ENCODE measurements at places on chromosomes 4 and X.
A peak's percentile ranks its signal among the peaks of the same experiment; 100 is the strongest.

DNA sequence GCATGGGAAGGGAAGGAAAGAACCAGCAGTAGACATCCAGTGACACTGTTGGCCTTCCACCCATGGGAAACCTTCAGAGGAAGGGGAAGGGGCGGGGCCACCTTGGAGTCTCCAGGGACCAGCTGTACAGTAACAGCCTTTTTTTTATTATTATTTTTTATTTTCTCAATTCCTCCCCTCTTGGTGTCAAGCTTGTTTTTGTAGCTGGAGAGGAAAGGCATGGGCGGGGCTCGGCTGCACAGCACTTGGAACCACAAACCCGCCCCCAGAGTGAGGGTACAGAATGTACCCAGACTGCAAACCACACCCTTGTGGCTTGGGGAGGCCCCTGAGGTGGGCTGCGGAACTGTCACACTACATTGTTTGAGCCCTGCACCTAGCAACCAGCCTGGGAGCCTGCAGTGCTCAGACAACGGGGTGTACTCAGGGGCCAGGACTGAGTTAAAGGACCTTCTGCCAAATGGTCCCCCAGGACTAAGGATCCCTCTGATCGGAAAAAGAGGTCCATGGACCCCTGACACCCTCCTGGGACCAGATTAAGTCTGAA lies 45.7 kb downstream of the PRPS1 start:
- peak; percentile 83 for DNase-seq

- DNase-seq = no peak
Observed at GRCh38 chr4:148057516-148057915, 325.6 kb downstream of the ARHGAP10 start.

DNA sequence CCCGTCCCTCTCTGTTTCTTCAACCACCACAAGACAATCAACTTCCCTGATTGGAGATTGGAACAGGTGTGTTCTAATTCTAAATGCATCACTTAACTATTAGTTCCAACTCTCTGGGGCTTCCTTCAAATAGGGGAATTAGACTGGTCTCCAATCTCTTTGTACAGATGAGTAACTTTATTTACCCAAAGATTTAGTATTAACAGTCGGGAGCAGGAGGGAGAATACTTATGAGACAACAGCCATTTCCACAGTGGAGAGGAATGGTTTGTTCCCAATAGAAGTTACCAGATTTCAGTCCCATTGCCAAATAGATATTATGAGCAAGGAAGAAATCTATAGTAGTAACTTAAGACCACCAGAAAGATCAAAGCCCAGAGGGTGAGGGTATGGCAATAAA lies 46.2 kb downstream of the CASK start:
- DNase-seq = no peak

DNA sequence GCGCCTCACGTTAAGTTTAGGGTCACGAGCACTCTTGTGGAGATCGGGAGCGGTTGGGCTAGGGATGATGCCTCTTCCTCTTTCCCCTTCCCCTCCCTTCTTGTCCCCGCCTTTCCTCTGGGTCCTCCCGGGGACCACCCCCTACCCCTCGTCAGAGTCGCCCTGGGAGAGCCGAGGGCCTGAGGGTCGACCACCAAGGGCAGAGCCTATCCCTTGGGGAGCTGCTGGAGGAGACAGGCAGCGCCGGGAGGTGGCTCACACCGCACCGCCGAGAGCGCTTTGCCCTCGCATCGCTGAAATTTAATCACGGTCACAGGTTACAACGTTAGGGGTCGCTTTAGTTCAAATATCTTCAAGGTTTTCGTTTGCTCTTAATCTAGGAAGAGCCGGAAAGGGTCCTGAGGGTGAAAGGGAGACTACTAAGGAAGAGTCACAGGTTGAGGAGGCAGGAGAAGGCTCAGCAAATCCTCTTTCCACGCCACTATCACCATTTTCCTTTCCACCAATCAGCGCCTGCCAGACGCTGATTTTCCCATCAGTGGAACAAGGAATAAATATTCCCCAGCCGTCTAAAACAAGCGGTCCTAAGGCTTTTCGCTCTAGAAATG lies 528 bp upstream of the SNCA start:
- DNase-seq = peak; percentile 25

DNA sequence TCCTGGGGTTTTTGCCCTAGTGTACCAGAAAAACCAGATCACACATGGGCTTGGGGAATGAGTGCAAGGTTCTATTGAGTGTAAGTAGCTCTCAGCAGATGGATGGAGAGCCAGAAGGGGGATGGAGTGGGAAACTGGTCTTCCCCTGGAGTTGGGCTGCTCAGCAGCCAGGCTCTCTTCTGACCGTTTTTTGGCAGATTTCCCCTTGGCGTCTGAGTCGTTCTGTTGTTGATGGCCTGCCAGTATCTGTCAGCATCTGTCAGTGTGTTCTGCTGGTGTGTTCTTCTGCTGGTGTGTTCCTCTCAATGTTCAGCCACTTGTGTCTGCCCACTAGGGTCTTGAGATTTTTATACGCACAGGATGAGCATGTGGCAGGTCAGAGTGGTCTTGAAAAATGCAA lies 633.9 kb upstream of the CPEB2 start:
- no peak for DNase-seq

- DNase-seq = no peak
Observed at GRCh38 chr4:10185518-10186227, 69.1 kb upstream of the WDR1 start.

DNA sequence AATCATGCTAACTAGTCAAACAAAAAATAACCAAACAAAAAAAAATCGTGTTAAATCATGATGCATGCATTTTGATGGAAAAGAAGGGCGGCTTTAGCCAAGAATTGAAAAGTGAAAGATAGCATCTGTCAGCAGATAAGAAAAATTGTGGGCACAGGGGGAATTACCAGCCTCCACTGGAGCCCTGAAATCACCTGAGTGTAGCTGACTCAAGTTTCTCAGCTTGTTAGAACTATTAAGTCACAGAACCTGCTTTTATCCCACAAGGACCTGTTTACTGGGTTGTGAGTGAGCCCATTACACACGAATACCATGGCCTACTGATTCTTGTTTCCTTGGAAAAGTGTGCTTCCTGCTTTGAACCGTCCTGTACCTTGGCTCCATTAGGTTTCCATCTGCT lies 85.2 kb downstream of the COX18 start:
- no peak for DNase-seq

DNA sequence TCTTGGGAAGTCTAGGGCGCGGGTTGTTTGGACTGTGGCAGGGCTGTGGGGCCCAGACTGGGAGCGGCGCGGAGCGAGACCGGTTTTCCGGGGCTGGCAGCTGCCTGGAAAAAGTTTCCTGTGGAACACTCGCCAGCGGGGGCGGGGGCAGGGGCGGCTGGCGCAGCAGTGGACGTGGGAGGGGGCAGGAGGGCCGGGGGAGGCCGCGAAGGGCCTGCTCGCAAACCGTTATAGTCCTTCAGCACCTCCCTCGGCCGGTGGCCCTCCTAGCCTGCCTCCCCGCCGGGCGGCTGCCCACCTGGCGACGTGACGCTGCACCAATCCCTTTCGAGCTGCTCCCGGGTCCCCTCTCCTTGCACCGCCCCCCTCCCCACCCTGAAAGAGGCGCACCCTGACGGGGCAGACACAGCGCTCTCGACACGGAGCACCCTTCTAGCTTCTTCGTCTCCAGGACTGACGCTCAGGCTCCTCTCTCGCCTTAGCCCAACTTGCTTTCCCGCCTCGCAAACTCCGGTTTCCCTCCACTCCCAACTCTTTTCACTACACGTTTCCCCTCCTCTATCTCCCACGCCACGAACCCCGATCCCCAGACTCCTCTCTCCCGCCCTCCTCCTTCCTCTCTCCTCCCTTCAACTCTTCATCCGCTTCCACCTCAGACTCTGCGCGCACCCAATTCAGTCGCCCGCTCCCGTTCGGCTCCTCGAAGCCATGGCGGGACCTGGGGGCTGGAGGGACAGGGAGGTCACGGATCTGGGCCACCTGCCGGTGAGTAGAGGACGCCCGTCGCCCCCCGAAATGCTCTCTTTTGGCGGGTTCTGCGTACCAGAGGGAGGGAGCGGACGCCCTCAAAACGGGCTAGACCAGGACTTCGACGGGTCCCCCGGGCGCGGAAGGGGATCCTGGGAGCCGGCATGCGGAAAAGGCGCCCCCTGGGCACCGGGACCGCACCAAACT lies at the start of gene NRK:
TSS of gene NRK (plus strand) at position 402 of the 954 bp plus-strand sequence. CDS start at position 709, 307 bp downstream.
- peak; percentile 15 for DNase-seq

DNA sequence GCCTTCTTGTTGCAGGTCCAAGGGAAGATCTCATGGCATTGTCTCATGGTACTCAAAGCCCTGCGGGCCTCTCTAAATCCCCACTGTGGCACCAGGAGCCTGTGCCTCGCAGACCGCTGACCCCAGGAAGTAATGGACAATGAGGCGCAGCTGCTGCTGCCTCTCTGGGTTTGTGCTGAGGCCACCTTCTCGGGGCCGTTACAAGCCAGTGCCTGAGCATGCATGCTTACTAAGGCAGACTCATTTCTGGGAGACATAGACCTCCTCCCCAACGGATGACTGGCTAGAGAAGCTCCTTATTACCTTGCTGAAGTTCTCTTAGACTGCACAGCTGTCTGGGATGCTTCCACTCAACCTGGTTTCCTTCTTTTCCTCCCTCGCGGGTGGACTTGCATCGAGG lies 1.3 kb downstream of the BDH2 start:
- no peak for DNase-seq

GRCh38 chr4:102780476-102781144 lies 19.8 kb upstream of the MANBA start:
- DNase-seq = no peak

GRCh38 chr4:156615066-156615531 lies 356.5 kb downstream of the PDGFC start:
- DNase-seq = no peak

DNA sequence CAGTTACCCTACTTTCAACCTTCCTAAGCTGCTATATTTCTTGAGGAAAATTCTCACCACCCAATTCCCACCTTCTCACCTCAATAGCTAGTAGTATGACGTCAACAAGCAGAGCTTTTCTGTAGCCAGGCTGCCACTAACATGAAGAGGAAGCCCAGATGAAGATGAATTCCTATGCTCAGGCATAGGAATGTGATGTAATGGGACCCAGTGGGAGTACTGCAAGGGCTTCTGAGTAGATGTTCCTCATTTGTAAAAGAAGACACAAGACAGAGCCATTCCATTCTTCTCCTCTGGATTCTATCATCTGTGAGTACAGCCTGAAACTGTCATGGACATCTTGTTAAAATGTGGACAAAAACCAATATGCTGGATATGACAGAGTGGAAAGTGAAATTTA lies 81.6 kb upstream of the KLF3 start:
- DNase-seq = no peak

DNA sequence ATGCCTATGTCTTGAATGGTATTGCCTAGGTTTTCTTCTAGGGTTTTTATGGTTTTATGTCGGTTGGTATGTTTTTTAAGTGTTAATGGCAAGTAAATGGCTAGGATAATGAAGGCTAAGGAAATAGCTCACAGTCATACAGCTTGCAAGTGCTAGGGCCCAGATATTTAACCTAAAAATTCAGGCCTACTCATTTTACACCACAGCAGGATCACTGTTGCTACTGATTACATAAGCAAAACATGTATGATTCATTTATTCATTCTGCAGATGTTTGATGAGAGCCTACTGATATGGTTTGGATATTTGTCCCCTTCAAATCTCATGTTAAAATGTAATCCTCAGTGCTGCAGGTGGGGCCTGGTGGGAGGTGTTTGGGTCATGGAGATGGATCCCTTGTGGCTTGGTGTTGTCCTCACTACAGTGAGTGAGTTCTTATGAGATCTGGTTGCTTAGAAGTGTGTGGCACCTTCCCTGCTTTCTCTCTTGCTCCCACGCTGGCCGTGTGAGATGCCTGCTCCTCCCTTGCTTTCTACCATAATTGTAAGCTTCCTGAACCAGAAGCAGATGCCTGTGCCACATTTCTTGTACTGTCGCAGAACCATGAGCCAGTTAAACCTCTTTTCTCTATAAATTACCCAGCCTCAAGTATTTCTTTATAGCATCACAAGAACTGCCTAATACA lies 175.5 kb downstream of the MAPK10 start:
- DNase-seq = no peak

GRCh38 chrX:9903146-9903545 lies 64.0 kb upstream of the CLDN34 start:
- DNase-seq = no peak

GRCh38 chr4:93775551-93775950 lies 53.0 kb upstream of the ATOH1 start:
- no peak for DNase-seq

DNA sequence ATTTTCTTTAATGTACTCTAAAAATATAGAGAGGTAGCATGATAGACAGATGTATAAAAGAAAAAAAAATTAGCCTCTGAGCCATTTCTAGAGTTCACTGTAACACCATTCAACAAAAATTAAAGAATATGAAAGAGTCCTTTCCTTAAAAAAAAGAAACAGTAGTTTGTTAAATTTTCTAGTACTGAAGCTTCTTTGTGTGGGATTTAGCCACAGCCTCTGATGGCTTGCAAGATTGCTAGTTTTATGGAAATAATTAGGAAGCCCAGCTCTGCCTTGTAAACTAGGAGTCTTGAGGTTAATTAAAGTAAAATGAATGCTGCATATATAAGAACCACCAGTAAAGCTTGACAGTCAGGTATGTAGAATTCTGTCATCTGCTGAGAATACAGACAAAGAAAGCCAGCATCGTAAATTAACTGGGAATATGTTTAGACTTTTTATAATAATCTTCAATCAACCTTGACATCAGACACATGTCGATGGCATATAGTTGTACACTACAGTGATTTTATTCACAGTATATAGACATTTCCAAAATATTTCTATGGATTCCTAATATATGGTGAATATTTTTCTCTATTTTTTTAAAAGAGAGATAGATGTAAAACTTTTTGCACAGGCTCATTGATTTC lies 44.8 kb upstream of the NEIL3 start:
- DNase-seq = no peak

DNA sequence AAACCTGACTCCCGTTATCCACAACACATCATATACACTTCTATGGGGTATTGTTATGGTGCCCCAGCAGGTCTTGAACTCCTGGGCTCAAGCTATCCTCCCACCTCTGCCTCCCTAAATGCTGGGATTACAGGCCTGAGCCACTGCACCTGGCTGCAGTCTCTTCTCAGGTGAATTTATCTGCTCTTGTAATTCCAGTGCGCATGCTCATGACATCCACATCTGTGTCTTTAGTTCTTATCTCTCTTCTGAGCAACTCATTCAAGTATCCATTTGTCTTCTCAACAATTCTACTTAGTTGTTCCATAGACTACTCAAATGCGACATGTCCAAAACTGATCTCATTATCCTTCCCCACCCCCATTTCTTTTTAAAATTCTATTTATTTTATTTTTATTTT lies 20.5 kb upstream of the MID2 start:
- no peak for DNase-seq

GRCh38 chrX:67692246-67692645 lies 148.4 kb downstream of the AR start:
- no peak for DNase-seq

- DNase-seq = no peak
Observed at GRCh38 chr4:131609039-131609438, 1540.1 kb upstream of the PCDH10 start.

- DNase-seq = no peak
Observed at GRCh38 chrX:46582966-46583365, 9.4 kb downstream of the CHST7 start.

GRCh38 chr4:77881460-77882295 lies 19.0 kb downstream of the MRPL1 start:
- no peak for DNase-seq

- no peak for DNase-seq
Observed at GRCh38 chr4:151860561-151861093, 99.8 kb upstream of the GATB start.

- DNase-seq = no peak
Observed at GRCh38 chr4:151675411-151675971, 85.3 kb downstream of the GATB start.

- DNase-seq = peak; percentile 92
Observed at GRCh38 chr4:41120297-41121217, 93.8 kb downstream of the APBB2 start.

- DNase-seq = no peak
Observed at GRCh38 chrX:131917588-131917987, 105.5 kb upstream of the STK26 start.

Data from thyroid gland (tissue), 4 donors.